ENCODE measurements at places on chromosomes 5 and 9. TPM values are rescaled to one million over a fixed set of nuclear protein-coding genes. Genes with fewer than 3 reads are reported as not detected.

Gene TAF11L14
- total RNA-seq: not detected

Gene RNF208
- total RNA-seq: not detected

Gene OR13D1
- not detected for total RNA-seq

Gene MARCOL
- total RNA-seq: not detected

Gene TICAM2
- 1.3 TPM for total RNA-seq

Gene TGFBI
- 40.6 TPM for total RNA-seq

Gene NMUR2
- total RNA-seq: not detected

Gene C6
- total RNA-seq: not detected

Gene ADAMTS19
- not detected for total RNA-seq

Gene CARD6
- 20.5 TPM for total RNA-seq

Gene TEX48
- not detected for total RNA-seq

Gene MBLAC2
- total RNA-seq: 5.9 TPM

Gene PRXL2C
- 16.1 TPM for total RNA-seq

Gene ARHGEF39
- 1.5 TPM for total RNA-seq

Gene PCDHA1
- 0.32 TPM for total RNA-seq

Gene HABP4
- total RNA-seq: 7.8 TPM

Gene SLC4A9
- not detected for total RNA-seq

Gene TRIM7
- total RNA-seq: 14.3 TPM

Gene NRARP
- 46.1 TPM for total RNA-seq

Gene DCAF12
- total RNA-seq: 12.0 TPM

Gene SV2C
- total RNA-seq: not detected

Gene NTNG2
- total RNA-seq: under 0.01 TPM

Gene ADAMTS12
- total RNA-seq: 0.46 TPM

Gene PAIP2
- total RNA-seq: 109 TPM

Gene DPYSL3
- 166 TPM for total RNA-seq

Gene TAS2R1
- total RNA-seq: not detected

Gene BARHL1
- not detected for total RNA-seq

Gene ESM1
- 284 TPM for total RNA-seq

Gene SAXO1
- not detected for total RNA-seq

Gene SHISAL2B
- not detected for total RNA-seq

Gene TMEFF1
- 3.8 TPM for total RNA-seq

Gene NUTM2F
- total RNA-seq: not detected

Gene PDE6A
- not detected for total RNA-seq

Gene SPATA31D4
- not detected for total RNA-seq

Gene SLC46A2
- not detected for total RNA-seq

Gene LPAR1
- 0.32 TPM for total RNA-seq

Gene SLF1
- 8.5 TPM for total RNA-seq

Gene GRIN1
- under 0.01 TPM for total RNA-seq

Gene NDUFAF2
- total RNA-seq: 39.3 TPM

Gene IRX4
- total RNA-seq: not detected

Gene C9orf50
- not detected for total RNA-seq

Gene ALDH7A1
- 51.8 TPM for total RNA-seq

Gene AUH
- 12.2 TPM for total RNA-seq

Gene BTNL3
- total RNA-seq: not detected

Gene OSTF1
- 112 TPM for total RNA-seq

Gene APBB3
- 13.4 TPM for total RNA-seq

Gene ADGRV1
- total RNA-seq: 0.15 TPM

Gene IFNA13
- total RNA-seq: not detected

Gene RMRP
- total RNA-seq: 20,786 TPM

Gene C5orf58
- not detected for total RNA-seq

Gene RUSC2
- 10.1 TPM for total RNA-seq

Gene HRH2
- not detected for total RNA-seq

Gene IFNB1
- total RNA-seq: 0.46 TPM

Gene SPINK13
- total RNA-seq: not detected

Gene OR13C8
- not detected for total RNA-seq

Measured in epithelial cell of umbilical artery (primary cell).